ENCODE measurements at places on chromosomes 12 and 14.

DNA sequence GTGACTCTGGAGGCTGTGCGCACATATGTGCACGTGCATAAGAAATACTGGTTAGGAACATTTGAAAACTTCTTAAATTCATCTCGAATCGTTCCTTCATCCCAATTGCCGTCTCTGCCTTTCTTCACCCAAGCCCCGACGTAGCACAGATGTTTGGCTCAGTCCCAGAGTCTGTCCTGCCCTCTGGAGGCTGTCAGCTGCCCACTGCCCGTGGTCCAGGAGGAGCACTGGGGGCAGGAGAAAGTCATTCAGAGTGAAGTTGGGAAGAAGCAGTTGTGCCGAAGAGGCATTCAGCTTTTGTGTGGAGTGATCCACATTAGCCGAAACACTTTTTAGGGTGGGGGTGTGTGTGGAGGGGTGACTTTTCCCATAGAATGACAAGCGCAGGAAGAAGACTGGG is 124.9 kb downstream of the TSPAN9 start:
- no peak for DNase-seq

- DNase-seq: no peak
Measured at GRCh38 chr12:16454481-16454880, 107.0 kb downstream of the MGST1 start.

- DNase-seq: no peak
Measured at GRCh38 chr12:113857371-113857770, 108.8 kb downstream of the RBM19 start.

DNA sequence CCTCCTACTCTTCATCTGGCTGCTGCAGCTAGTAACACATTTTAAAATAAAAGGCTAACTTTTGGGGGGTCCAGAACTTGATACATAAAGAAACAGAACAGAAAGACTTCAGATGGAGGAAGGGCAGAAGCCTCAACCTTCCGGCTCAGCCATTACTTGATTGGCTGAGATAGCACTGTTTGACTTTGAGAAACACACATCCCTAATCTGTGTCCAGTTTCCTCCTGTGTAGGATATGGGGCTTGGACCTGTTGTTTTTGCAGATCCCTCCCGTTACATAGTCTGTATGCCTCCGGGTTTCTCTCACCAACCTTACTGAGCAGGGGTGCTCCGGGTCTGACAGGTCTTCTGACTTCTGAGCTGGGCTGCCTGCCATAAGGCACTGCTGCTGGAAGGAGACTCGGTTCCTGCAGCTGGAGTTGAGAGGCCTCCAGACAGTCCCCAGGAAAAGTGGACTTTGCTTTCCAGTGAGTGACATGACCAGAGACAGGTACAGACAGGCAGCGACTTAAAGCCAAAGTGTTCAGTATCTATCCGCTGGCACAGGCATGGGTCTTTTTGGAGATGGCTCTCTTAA is 8.3 kb upstream of the ZNF641 start:
- no peak for DNase-seq

DNA sequence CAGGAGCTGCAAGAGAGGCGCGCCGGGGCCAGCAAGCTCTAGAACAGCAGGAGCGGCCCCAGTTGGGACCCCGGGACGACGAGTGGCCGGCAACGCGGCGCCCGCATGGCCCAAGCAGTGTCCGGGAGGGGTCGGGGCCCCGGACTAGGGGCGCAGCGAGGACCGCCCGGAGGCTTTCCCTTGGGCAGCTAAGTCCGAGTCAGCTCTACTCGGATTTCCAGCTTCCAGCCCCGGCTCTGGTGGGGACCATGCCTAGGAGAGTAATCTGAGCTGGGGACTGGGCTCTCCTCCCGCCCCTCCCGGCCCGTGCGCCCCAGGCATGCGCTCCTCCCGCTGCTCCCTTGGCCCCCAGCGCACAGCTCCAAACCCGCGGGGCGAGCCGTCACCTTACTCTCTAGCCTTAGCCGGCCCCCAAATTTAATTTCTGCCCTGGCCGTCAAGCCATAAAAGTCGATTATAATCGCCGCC is 41.6 kb upstream of the CAPRIN2 start:
- no peak for DNase-seq

GRCh38 chr14:90697577-90698206 is 118.5 kb downstream of the TTC7B start:
- DNase-seq: peak; percentile 70

DNA sequence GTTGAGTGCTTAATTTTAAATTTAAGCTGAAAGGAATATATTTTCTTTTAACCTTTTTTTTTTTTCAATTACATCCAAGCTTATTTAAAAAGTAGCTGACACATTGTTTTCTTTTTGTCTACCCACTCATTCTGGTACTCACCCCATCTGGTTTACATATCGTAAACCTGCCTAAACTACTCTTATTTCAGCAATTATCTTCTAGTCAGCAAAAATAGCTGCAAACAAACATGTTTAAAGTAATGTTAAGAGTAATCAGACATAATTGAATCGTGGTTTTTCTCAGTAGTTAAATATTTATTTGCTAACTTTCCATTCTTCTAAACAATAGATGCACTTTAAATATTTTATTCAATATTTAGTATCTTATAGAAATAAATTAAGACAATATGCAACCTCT is 492.7 kb upstream of the MGAT4C start:
- DNase-seq: no peak

DNA sequence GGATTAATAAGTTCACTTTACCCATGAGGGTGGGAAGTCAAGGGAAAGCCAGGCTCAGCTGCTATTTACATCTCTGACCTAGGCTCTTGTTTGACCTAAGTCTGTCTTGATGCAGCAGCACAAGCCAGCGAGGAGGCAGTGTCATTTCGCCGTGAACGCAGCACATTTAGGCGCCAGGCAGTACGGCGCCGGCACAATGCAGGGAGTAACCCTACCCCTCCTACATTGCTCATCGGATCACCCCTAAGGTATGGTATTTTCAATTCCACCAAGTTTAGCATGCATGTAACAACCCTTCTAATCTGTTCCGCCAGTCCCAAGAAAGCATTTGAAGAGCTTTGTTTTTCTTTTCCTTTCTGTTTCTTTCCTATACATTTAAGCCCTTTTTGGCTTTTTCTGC is 81.2 kb downstream of the PCNX1 start:
- DNase-seq: no peak

DNA sequence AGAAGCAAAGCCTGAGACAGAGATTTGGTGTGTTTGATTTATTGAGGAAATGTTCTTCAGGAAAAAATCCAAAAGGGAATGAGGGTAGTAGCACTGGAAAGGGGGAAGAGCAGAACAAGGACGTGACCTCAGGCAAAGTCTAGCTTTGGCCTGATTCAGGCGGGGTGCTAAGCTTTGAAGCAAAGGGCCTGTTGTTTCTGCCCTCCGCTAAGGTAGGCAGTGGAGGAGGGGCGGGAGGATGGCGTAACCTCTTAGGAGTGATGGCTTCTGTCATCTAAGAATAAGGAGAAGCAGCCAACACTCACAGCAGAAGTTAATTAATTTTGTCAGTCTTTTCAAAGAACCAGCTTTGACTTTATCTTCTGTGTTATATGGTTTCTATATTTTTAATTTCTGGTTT is 20.4 kb downstream of the ABHD12B start:
- no peak for DNase-seq

- DNase-seq: no peak
Measured at GRCh38 chr12:51579321-51579850, 11.6 kb upstream of the SCN8A start.

- no peak for DNase-seq
Measured at GRCh38 chr14:96194262-96194656, 10.4 kb upstream of the BDKRB2 start.

DNA sequence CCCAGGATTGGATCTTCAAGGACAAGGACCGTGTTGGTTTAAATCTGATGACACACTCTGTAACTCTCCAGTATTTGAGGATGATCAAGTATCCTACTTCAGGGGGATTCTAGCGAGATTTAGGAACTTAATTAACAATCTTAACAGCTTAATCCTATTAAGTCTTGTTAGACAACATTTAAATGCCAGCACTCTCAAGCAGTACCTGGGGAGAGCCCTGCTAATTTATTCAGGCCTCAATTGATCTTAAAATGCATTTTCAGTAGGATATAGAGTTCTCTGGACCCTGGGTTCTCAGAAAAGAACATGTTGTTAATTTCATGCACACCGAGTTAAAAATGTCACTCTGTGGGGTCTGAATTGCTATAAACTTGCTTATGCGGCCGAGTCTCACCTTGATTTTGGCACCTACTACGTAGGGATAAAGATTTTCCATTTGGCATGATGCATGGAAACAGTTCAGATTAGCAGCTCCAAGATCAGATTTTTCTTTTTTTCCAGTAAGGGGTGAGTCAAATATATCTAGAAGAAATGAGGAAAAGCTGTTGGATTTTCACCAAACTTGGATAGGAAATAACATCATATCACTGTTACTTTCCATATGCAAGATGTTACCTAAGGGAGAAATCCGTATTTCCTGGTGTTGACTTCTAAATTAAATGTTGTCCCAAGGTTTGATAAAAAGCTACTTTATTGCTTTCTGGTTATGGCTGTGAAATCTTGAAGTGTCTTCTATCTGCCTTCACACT is 76.1 kb downstream of the SLC24A4 start:
- DNase-seq: no peak

GRCh38 chr14:61528591-61529021 is 166.7 kb upstream of the HIF1A start:
- DNase-seq: no peak

DNA sequence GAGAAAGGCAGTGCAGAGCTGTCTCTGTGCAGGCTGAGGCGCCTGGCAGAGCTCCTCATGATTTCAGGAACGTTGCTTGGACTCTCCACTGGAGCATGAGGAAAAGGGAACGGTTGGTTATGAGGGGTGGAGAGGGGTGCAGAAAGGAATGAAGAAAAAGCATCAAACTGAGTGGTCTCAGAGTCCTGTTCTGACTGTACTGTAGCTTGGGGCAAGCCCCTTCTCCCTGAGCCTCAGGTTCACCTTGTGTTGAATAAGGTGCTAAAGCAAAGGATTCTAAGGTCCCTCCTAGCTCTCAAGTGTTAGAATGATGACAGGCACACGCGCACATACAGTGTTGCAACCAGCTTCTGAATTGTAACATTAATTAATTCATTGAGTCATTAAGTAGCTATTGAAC is 125.2 kb upstream of the PARP11 start:
- no peak for DNase-seq

GRCh38 chr14:63624203-63624602 is 17.5 kb downstream of the WDR89 start:
- DNase-seq: no peak
